ENCODE measurements at places on chromosomes 3 and 15. TPM values are rescaled to one million over a fixed set of nuclear protein-coding genes. Genes with fewer than 3 reads are reported as not detected.

GRCh38 chr3:146065573-146066006 is 95.4 kb downstream of the PLOD2 start:
- H3K4me1 ChIP-seq, result no peaks in the 10 kb centered on the region
- H3K36me3 ChIP-seq, result no peaks in the 10 kb centered on the region
- no peak for DNase-seq
- no peak overlapping the region for H3K27ac ChIP-seq
- H3K4me3 ChIP-seq, result no peak overlapping the region
- no peaks in the 10 kb centered on the region for H3K27me3 ChIP-seq

The GUCA1C gene
- not detected for total RNA-seq

The TMCC1 gene
- total RNA-seq, result 37.1 TPM

- no peaks in the 10 kb centered on the region for H3K4me1 ChIP-seq
- no peak overlapping the region for H3K27ac ChIP-seq
- DNase-seq, result no peak
- H3K36me3 ChIP-seq, result no peaks in the 10 kb centered on the region
These were observed 377.1 kb upstream of the PROK2 start for GRCh38 chr3:72161881-72162595.

The SLC22A13 gene
- total RNA-seq, result 0.65 TPM

- no peak overlapping the region for H3K27ac ChIP-seq
- no peaks in the 10 kb centered on the region for H3K27me3 ChIP-seq
- H3K4me1 ChIP-seq, result no peaks in the 10 kb centered on the region
- no peak for DNase-seq
- H3K4me3 ChIP-seq, result no peak overlapping the region
- H3K36me3 ChIP-seq, result no peaks in the 10 kb centered on the region
These were observed 23.3 kb upstream of the HEG1 start for GRCh38 chr3:125078951-125079674.

GRCh38 chr3:12507591-12508281 is 23.5 kb downstream of the TSEN2 start:
- DNase-seq, result no peak
- no peak overlapping the region for H3K4me3 ChIP-seq
- H3K36me3 ChIP-seq, result no peaks in the 10 kb centered on the region
